NCI-H1417 treated with DMSO at 0.1 percent for 48 hours (cell line): ENCODE measurements at places on chromosomes 6 and 20.

- DNase-seq, result no peak
These were observed 38.5 kb downstream of the ARFGEF2 start for GRCh38 chr20:48959899-48960550.

DNA sequence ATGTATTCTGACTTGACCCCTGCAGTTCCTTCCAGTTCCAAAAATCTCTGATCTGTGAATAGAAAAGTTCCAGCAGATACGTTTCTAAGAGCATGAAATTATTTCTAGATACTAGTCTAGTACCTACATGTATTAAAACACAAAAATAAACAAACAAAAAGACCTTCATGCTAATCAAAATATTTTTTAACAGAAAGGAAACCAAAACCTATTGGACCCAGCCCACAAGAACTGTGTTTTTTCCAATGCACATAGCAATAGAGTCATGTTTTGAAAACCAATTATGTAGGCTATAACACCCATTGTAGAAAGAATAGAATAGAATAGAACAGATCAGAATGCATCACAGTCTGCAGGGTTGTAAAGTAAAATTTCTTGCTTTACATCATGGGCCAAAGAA is 158.6 kb upstream of the TNFAIP3 start:
- DNase-seq, result no peak

- DNase-seq, result no peak
These were observed 149.3 kb downstream of the ADAT2 start for GRCh38 chr6:143301188-143301587.

DNA sequence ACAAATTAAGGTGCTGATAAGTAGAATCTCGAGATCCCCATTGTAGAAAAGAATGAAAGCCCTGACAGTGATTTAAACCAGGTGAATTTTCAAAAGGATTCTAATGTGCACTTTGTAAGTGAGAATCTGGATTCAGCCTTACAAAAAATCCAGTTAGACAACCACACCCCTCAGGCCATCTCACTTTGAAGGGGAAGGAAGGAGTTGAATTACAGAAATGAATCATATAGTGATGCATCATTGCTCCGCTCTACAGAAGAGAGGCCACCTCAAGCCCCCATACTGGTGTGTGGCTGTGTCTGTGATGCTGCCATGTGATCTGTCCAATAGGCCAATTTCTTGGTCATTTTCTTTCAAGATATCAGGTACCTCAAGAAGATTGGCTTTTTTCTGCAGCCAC is 85.5 kb upstream of the NT5E start:
- no peak for DNase-seq

DNA sequence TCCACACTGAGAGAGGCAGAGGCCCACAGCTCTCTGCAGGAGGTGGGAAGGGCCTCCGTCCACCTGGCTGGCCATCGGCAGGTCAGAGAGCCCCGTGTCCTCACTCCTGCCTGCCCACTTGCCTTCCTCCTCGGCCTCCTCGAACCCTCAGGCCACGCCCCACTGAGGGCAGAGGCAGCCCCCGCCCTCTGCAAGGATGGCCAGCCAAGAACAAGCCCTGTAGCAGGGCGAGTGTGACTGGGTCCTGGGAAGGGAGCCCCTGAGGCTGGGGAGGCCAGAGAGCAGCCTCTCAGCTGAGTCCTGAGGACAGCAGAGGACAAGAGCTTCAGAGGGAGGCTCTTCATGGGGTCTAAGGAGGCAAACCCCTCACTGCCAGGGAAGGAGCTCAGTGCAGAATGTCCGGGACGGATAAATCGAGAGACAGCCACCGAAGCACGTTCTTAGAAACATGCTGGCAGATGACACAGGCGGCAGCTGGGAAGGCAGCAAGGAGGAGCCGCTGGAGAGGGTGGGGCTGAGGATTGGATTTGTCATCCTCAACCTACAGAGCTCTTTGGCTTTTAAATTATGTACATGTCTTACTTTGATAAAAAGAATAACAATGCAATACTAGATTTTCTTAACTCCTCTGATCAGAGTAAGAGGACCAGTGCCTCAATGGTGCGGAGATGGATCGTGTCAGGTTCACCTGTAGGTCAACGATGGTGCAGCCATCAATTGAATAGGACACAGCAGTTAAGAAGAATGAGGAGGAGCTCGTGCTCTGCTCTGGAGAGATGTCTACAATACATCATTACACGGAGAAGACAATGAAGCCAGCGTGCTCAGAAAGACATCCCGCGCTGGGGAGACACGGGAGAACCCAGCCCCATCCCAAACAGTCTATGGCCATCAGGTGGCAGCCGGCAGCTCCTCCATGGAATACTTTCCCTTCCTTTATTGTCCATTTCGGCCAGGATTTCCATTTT is 53.0 kb downstream of the GNAS-AS1 start:
- no peak for DNase-seq

DNA sequence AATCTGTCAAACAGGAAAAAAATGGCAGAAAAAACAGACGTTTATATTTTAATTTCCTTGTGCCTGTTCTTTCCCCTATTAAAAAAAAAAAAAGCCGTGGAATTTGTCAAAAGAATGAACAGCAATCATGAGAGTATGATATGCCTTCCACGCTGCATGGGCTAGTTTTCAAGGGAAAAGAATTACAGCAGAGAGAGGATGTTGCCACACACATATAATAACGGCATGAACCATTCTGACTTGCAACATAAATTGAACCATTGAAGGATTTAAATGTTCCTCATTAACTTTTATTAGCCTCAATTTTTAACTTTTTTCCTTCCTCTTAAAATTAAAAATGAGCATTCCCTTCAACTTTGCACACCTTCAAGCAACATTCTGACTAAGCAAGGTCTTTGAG is 301.8 kb downstream of the FOXC1 start:
- DNase-seq, result no peak

DNA sequence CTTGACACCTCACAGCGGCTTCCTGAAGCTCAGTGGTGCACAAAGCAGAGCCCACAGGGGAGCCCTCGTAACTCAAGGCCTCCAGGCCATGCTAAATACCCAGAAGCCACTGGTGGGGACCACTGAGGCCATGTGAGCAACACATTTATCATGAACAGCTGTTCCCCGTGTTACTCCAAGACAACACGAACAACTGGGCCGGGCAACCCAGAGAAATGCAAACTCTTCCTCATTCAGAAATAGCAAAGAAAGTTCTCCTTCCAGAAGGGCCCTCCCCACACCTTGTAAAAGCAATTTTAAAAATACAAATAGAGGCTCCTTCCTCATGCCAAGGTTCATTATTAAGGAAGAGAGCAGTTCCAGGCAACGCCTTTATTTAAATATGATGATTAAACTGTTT is 36.3 kb upstream of the SLCO4A1 start:
- no peak for DNase-seq

- DNase-seq, result no peak
These were observed 1.7 kb downstream of the HLA-DOB start for GRCh38 chr6:32815115-32815514.

DNA sequence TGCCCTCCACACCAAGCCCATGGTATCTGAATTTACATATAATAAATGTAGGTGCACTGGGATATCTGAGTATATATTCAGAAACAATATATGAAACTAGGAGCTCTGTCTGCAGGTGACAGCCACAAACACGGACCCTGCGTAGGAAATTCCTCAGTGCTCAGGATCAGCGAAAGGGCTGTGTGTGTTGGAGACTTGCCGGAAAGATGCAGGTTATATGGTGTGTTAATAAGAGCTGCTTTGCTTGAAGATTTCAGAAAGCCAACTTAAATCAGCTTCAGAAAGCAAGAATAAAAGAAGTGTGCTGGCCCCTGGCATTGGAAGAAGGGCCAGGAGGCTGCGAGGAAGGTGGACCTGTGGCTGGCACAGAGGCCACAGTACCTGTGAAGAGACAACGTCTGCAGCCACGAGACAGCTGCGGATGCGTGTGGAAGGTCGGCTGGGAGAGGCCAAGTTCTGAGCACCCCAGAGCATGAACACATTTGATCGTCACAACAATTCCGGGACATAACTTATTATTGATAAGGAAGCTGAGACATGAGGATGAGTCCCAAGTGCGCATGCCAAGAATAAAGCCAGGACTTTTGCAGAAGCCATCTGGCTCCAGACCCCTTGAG is 183.2 kb downstream of the DLL1 start:
- no peak for DNase-seq

DNA sequence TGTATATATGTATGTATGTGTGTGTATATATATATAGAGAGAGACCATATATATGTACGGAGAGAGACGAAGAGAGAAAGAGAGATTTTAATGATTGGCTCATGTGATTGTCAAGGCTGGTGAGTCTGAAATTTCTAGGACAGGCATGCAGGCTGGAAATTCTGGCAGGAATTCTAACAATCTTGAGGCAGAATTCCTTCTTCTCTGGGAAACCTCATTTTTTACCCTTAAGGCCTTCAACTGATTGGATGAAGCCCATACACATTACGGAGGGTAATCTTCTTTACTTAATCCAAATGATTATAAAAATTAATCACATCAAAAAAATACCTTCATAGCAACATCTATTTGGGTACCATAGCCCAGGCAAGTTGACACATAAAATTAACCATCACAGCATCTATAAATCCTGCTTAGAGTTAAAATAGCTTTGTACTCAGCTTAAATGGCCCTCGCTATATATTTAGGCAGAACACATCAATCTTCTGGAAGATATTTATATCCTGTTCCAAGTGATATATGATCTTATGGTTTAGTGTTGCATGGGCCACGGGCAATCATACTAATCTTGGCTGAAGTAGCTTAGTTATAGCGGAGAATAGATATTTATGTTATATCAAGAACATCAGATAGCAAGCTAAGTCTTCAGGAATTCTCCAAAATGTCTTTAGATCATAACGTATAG is 36.6 kb downstream of the ABRACL start:
- DNase-seq, result no peak

DNA sequence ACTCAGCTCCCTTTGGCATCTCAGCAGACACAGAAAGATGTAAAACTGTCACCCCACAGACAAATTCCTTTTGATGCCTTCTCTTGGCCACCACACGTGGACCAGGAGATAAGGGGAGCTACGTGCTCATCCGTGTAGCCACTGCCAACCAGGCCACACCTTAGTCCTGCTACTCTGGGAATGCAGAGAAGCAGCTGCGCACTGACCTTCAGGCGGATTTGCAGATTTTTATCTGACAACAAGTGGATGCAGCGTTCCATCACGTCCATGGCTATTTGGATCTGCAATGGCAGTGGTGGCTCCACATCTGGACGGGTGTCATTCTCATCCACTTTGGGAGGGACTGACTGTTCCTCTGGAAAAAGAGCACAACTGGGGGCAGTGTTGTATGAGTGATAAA is 30.8 kb downstream of the TTI1 start:
- no peak for DNase-seq

DNA sequence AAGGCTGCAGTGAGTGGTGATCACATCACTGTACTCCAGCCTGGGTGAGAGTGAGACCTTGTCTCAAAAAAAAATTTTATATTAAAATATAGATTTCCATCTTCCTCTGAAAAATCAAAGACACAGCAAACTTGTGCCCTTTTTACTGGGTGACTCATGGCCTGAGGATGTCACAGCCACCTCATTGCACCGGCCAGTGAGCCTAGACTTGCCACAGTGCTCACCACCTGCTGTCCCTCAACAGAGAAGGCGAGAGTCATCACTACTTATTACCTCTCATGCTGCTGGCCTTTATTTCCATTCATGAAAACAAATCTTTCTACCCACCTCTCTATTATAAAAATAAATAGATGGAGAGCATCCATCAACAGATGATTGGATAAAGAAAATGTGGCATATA is 295.8 kb downstream of the PREX1 start:
- no peak for DNase-seq

- no peak for DNase-seq
These were observed 1.4 kb downstream of the NKX2-4 start for GRCh38 chr20:21395666-21396598.

GRCh38 chr6:15264412-15264811 is 18.5 kb downstream of the JARID2 start:
- DNase-seq, result no peak

- no peak for DNase-seq
These were observed 201.0 kb upstream of the ZNF217 start for GRCh38 chr20:53794529-53795115.

DNA sequence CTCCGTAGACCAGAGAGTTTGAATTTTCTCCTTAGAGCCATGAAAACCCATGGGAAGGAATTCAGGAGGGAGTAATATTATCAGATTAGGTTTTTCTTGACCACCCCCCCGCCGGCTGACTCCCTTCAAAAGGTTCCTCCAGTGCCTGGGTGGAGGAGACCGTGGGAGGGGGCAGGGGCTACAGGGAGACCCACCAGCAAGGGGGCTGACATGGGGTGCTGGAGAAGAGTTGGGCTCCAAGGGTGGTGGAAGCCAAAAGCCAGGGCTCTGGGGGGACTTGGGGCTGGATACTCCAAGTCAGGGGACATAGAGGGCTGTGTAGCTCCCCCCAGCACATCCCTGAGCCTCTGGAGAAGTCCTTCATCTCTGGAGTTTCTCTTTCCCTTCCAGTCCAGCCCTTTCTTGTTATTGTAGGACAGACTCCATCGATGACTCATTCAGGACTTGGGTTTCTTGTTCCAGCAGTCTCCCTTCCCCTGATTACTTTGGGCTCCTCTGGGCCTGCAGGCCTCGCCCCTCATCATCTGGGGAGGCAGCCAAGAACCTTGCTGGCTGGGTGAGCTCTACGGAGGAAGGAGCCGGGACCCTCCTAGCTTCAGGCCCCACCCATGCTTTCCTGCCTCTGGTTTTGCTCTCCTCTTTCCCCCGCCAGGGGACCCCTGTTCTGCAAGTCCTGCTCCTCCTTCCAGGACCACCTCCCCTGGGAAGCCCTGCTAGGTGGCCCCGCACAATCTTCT is 10.5 kb upstream of the KIAA1755 start:
- DNase-seq, result no peak

- peak; percentile 42 for DNase-seq
These were observed 158.4 kb downstream of the OR2B2 start for GRCh38 chr6:27753668-27754407.

DNA sequence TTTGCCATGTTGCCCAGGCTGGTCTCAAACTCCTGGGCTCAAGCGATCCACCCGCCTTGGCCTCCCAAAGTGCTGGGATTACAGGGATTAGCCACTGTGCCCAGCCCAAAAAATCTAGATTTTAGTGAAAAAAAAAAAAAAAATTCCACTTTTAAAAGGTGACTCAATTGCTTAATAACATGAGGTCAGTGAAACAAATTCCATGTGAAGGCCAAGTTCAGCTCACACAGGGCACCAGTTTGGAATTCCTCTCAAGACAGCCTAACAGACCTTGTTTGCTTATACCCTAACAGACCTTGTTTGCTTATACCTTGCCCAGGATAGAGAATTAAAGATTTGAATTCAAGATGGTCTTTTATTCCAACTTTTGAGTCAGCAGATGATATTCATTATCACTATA is 5.1 kb downstream of the RRBP1 start:
- DNase-seq, result no peak

GRCh38 chr20:54995553-54995952 is 520.2 kb downstream of the DOK5 start:
- no peak for DNase-seq
